CD4-positive, alpha-beta T cell treated with Interleukin-6 for 4 hours (primary cell): ENCODE measurements at places on chromosomes 16 and 17.

DNA sequence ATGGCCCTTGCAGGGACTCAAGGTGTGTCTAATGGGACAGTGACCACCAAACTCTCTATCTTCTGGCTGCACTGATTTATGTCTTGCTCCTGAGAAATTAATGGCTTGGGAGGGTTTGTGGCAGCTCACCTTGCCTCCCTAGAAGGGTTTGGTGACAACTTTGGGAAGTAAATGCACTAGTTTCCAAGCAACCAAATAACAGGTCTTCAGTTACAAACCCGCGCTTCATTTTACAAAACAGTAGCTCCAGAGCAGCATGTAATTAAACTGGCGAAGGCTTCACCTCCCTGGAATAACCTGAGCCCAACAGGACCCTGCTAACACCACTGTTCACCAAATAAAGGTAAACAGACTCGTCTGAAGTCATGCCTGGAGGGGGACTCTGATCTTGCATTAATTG lies 318.3 kb downstream of the SLC39A11 start:
- no peak for DNase-seq

DNA sequence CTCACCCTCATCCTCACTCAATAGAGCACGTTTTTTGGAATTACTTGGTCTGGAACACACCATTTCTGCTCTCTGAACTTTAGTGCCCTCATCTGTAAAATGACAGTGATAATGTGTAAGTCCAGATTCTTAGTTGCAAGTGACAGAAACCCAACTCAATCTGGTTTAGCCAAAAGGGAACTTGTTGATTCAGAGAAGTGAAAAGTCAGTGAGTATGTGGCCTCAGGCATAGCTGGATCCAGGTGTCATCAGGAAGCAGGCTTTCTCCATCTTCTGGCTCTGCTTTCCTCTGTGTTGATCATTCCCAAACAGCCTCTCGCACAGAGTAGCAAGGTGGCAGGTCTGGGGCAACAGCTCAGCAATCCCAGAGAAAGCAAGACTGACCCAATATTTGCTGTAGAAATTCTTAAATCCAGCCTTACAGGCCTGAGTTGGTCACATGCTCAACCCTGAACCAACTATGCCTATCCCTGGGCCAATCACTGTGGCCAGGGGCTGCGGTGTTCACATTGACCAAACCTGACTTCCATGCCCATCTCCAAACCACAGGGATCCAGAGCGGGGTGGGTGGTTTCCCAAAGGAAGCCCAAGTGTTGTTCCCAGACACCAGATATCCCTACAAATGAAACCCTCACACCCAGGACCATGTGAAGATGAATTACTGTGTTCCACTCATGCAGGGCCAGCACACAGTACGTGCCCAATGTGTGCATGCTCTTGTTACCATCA lies 23.3 kb upstream of the ALKBH5 start:
- DNase-seq: no peak

DNA sequence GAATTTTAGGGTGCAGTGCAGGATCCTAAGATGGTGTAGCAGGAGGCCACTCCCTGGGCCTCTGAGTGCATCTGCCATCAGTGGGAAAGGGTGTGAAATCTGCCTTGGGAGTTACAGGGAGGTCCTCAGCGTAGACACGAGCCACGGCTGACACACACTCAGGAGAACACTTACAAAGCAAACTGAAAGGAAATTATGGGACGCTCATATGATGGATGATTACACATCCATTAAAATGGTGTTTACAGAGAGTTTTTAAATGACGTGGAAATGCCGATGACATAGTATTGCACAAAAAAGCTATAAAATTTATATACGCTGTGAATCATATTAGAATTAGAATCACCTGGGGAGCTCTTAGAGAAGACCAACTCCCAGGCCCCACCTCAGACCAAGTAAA lies 175.2 kb downstream of the CCDC182 start:
- DNase-seq: no peak

DNA sequence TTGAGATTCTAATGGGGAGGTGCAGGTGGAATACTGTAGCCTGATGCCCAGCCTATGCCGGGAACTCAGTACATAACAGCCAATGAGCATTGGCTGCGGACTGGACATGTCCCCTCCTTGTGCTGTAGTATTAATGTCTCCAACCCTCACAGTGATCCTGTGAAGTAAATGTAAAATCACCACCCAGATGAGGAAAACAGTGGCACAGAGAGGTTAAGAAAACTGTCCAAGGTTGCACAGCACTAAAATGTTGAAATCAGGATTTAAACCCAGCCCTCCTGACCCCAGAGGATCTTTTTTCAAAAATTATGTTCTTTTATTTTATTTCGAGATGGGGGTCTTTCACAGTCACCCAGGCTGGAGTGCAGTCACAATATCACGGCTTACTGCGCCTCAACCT lies 7.9 kb downstream of the NLRC5 start:
- DNase-seq: no peak

GRCh38 chr16:89445166-89445565 lies 45.2 kb downstream of the ANKRD11 start:
- no peak for DNase-seq

- DNase-seq: no peak
Measured at GRCh38 chr16:81242977-81243618, 4.6 kb downstream of the BCO1 start.

DNA sequence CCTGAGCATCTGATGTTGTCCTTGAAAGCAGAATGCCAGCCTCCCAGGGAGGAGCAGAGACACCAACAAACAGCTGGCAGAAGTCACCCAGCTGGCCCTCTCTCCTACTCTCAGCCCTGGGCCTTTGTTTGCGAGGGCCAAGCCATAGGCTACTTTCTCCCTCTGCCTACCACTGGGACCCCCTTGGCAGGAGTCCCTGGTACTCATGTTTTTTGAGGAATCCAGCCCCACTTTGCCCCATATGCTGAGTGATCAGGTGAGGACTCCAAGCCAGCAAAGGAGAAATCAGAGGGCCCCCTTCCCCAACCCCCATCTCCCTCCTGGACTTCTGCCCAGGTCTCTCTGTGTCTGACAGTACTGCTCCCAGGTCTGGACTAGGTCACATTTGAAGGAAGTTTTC lies 121.9 kb downstream of the USP31 start:
- DNase-seq: no peak

- peak; percentile 42 for DNase-seq
Measured at GRCh38 chr17:79294459-79295071, 219.9 kb downstream of the ENGASE start.

- DNase-seq: no peak
Measured at GRCh38 chr17:1931844-1932579, 93.1 kb downstream of the RTN4RL1 start.

DNA sequence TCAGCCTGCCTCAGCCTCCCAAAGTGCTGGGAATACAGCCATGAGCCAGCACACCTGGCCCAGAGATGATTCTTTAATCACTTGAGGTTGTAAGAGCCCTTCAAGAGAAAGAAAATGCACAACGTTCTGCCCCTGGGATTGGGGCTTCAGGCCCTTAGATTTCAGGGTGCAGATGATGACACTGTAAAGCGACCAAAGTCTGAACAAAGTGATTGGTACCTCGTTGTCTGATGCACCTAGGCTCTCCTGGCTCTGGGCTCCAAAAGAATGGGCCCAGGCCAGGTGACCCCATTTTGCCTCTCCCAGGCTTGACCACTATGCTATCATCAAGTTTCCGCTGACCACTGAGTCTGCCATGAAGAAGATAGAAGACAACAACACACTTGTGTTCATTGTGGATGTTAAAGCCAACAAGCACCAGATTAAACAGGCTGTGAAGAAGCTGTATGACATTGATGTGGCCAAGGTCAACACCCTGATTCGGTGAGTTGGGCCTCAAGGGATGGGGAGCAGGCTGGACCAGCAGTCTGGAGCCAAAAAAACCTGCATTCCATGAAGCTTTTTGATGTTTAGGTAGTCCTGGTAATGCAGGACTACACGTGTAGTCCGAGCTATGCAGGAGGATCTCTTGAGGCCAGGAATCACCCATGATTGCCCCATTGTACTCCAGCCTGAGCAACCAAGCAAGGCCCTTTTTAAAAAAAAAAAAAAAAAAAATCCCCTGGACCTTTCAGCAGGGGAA lies 2.8 kb downstream of the RPL23A start:
- no peak for DNase-seq

DNA sequence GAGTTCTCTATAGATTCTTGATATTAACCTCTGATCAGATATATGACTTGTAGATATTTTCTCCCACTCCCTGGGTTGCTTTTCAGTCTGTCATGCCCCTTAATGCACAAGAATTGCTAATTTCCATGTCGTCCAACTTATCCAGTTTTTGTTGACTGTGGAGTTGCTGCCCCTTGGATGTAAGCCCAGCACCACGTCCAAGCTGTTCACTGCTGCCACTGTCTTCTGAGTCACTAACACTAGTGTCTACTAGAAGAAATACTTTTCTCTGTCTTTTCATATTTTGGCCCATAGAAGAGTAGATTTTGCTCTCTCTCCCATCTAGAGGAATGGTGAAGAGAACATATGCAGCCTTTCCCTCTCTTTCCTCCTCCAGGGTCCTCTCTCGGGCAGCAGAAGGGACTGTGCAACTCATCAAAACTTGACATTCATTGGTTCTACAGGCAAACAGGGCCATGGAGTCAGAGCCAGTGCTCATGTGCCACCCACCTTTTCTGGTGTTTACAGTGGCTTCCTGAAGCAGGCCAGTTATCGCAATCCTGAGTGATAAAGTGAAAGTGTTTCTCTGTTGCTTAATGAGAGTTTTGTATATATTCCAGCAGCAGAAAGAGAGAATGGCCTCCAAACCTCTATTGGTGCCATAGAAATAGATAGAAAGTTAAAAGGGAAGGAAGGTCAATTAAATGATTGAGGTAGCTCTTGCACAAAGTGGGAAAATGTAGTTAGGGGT lies 22.6 kb upstream of the PMP22 start:
- DNase-seq: no peak

GRCh38 chr16:3859889-3860288 lies 20.6 kb downstream of the CREBBP start:
- DNase-seq: no peak

DNA sequence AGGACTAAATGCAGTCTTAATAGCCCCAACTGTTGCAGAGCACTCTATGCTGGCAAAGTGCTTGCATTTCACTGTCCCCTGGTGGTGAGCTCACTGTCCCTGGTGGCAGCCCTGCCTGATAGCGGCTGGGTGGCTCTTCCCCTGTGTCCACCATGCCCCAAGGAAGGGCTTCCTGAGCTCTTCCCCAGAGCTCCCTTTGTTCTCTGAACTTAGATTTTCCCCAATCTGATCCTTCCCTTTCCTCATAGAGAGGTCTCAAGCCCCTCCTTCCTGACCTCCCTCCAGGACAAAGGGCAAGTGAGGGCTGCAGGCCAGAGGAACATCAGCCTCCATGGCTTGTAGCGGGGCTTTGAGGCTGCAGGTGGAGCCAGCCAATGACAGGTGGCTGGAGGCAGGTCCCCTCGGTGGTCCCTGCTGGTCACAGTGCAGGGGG lies 17.0 kb downstream of the BEAN1 start:
- DNase-seq: no peak

DNA sequence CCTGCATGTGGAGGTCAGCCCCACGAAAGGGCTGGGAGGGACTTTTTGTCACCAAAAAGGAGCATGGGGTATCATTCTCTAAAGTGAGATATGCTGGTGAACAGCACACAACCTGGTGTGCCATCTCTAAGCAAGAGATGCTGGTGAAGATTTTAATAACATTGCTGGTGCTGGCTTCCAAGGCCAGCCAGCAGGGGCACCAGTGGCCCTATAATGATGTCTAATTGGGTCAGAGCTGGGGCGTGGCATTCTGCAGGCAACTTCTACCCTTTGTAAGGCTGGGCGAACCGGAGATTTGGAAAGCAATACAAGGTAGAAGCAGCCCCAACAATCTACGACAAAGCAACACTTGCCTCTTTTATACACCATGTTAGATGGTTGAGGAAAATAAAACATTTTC lies 16.8 kb downstream of the SDR42E1 start:
- no peak for DNase-seq

DNA sequence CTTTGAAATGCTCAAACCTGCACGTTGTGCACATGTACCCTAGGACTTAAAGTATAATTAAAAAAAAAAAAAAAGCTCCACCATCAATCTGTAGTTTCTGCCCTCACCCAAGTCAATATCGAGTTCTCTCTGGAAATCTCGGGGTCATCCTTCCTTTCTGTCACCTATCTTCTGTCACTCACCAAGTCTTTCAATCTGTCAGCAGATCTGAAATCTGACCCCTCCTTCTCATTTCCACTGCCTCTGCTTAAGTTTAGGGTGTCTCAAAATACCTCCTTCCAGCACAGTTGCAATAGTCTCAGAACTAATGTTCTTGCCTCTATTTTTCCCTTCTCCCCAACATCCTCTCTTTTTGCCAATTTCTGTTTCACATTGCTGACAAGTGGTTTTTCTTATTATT lies 32.3 kb downstream of the FTO start:
- no peak for DNase-seq

GRCh38 chr17:8697323-8697741 lies 47.3 kb downstream of the CCDC42 start:
- no peak for DNase-seq

- DNase-seq: no peak
Measured at GRCh38 chr17:70687421-70687820, 518.1 kb downstream of the KCNJ2 start.

DNA sequence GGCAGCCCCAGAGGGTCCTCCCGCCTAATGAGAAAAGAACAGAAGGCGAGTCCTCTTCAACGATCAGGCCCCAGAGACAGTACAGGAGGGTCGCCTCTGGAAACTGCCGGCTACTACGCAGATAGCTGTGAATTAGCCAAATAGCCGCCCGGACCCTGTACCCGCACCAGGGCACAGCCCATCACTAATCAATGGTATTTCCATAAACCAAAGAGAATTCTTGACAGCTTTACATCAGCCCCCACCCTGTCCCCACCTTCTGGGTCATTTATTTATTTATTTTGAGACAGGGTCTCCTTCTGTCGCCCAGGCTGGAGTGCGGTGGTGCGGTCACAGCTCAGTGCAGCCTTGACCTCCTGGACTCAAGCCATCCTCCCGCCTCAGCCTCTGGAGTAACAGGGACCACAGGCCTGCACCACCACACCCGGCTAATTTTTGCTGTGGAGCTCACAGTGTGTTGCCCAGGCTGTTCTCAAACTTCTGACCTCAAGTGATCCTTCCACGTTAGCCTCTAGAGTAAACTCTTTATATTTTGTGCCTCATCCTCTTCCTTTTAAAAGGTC lies 805 bp upstream of the CLCN7 start:
- no peak for DNase-seq

DNA sequence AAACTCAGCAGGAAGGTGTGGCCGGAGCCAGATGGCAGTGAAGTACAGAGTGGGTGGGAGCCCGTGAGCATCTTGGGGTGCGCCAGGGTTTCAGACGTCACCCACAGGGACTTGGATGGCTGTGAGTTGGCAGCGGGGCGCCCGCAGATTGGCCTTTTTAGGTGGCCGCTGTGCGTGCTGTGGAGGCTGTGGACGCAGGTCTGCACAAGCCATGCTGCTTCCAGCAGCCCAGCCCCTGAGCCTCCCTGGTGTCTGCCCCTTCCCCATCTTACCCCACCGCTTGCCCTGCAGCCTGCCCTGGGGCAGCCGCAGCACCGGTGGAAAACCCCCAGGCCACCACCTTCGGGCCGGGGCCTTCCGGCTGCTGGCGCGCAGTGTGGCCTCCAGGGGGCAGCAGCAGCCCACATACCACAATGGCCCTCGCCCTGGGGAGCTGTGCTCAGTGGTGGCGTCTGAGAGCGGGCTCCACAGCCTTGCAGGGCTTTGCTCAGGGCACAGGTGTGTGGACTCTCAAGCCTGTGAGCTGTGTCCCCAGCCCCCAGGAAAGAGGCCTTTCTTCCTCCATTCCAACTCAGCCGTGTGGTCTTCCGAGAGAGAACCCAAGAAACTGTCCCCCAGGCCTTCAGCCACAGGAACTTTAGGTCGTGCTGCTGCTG lies 11.8 kb downstream of the ENDOV start:
- peak; percentile 87 for DNase-seq

GRCh38 chr17:68346448-68346847 lies 55.2 kb downstream of the ARSG start:
- peak; percentile 80 for DNase-seq
